ENCODE measurements at places on chromosomes 3 and 15.

GRCh38 chr15:59685737-59686297 is 3.3 kb downstream of the BNIP2 start:
- no peak for DNase-seq

GRCh38 chr15:64844576-64845145 is 2.9 kb downstream of the PLEKHO2 start:
- no peak for DNase-seq

DNA sequence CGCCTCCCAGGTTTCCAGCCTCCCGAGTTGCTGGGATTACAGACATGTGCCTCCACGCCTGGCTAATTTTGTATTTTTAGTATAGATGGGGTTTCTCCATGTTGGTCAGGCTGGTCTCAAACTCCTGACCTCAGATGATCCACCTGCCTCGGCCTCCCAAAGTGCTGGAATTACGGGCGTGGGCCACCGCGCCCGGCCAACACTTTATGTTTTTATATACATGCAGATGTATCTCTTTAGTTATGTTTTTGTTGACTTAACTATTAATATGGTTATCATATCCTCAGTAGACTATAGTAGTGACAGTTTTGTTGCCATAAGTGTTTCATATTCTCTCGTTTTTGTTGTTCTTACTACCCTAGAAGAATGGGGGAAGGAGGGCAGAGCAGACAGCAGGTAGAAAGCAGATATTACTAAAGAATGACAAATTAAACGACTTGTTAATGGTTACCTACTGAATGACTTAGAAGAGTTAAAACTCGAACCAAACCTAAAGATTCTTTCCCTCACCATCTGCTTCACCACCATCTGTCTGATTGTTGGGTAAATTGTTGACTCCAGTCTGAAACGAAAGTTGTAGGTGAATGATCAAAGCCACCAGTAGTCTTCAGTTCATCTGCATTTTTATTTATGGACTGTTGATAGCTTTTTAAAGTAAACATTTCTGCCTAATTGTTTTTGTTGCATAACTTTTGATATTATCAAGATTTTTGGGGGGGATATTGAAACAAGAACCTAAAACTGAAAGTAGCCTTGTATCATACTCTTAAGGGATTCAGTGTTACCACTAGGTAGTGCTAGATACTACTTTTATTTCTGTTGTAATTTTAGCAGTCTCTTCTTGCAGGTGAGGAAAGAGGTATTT is 89.3 kb downstream of the RASA2 start:
- DNase-seq, result peak; percentile 42

DNA sequence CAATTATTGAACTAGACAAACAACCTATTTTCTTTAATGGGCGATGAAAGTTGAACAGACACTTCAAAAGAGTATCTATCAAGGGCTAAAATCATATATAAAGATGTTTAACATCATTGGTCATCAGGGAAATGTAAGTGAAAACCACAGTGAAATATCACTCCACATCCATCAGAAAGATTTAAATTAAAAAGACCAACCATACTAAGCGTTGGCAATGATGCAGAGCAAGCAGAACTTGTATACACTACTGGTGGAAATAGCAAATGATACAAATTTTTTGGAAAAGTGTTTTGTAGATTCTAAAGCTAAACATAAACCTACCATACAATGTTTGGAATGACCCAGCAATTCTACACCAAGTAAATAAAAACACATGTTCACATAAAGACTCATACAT is 65.9 kb upstream of the THBS1 start:
- DNase-seq, result no peak

- DNase-seq, result peak; percentile 37
Observed at GRCh38 chr3:124557433-124558232, 172.6 kb upstream of the UMPS start.

- no peak for DNase-seq
Observed at GRCh38 chr3:141764986-141765385, 1.8 kb downstream of the GRK7 start.

DNA sequence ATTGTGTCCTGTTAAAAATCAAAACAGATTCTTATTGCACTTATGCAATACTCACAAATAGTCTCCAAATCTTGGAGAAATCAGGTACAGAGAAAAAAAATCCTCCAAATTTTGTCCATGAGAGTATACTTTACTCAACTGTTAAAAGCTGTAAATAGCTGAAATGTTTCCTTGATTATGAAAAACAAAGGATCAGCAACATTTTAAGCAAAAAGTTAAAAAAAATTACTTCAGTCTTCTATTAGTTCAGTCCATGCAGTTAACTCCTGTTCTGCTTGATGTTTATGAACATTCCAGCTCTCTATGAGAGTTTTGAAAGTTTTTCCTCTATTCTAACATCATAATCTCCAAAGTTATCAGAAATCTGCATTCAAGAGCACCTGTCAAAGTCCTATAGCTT is 22.8 kb upstream of the ZNF80 start:
- no peak for DNase-seq

GRCh38 chr3:105829229-105829628 is 39.6 kb downstream of the CBLB start:
- no peak for DNase-seq

DNA sequence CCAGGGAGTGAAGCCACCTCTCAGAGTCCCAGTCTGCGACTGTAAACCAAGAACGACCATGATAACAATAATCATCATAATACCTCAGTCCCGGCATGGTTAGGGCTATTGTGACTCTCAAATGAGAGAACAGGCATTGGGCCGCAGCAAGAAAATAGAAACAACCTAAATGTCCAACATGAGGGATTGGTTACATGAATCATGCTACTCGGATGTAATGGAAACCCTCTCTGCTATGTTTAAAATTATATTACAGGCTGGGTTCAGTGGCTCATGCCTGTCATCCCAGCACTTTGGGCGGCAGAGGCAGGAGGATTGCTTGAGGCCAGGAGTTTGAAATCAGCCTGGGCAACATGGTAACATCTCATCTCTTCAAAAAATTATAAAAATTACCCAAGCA is 2.8 kb downstream of the CPN2 start:
- no peak for DNase-seq

DNA sequence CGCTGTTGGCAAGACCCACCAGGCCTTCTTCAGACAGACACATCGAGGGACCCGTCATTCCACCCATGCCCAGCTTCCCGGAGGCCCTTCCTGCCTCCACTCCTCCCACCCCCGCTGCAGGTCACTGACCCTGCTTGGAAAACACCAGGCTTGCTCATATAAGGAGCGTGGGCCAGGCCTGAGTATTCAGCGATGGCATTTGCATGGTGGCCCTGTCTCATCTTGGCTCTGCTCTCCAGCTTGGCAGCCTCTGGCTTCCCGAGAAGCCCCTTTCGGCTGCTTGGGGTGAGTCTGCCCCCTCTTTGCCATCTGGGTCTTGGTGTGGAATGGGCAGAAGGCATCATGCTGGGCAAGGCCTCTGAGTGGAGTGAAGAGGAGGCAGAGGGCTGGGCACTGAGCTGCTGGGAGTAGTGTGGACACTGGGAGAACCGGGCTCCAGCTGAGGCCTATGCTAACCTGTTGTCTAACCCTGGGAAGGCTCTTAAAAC is at the start of gene ITIH3:
Gene ITIH3, plus strand, starts transcription at position 185 of the 488 bp plus-strand sequence. Its CDS starts 8 bp downstream, at position 193.
- no peak for DNase-seq

- no peak for DNase-seq
Observed at GRCh38 chr3:186839874-186840641, 2.5 kb upstream of the ADIPOQ start.

DNA sequence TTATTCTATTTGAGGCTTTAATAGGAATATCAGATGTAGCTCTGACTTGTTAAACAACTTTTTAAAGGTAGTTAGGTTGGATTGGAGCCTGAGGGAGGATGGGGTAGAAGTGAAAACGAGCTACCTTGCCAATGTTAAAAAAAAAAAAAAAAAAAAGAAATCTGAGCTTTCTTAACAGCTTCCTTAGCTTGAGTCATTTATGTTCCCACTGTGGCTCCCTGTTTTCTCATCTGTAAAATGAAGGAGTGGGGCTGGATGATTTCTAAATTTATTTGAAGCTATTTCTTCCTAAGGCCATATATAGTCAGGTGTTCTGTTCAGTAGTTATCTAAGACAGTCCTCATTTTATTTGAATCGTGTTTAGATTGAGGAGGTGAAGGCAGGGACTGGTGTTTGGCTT is 105.7 kb downstream of the EDEM1 start:
- no peak for DNase-seq

DNA sequence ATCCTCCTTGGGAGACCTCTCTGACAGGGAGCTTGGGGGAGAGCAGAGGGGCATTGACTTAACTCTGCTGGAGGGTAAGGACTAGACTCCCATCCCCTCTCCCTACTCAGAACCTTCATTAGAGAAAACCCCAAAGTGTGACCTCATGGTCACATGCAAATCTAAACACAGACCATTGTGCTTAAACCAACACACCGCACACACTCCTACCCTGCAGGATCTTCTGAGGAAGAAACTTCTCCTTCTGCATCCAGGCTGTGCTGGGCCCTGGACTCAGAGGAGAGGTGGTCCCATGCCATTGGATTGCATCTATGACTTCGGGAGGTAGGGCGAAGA is 805 bp upstream of the PARP16 start:
- DNase-seq, result no peak

DNA sequence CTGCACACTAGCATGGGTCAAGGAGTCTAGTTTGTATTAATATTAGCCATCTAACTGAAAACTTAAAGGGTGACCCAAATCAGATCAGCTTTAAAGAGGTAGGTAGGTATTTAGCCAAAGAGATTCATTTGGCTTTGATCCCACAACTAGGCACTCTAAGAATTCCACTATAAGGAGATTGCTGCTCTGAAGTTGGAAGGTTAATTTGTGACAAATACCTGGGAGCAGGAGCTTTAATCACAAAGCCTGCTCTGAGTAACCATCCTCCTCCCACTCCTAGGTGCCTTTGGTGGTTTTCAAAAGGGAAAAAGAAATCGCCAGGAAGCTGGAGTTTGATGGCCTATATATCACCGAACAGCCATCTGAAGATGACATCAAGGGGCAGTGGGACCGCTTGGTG is 120.3 kb upstream of the CHRM5 start:
- no peak for DNase-seq

GRCh38 chr3:39716849-39717248 is 92.6 kb upstream of the MYRIP start:
- DNase-seq, result no peak

- DNase-seq, result no peak
Observed at GRCh38 chr15:93418566-93418965, 329.6 kb upstream of the RGMA start.

DNA sequence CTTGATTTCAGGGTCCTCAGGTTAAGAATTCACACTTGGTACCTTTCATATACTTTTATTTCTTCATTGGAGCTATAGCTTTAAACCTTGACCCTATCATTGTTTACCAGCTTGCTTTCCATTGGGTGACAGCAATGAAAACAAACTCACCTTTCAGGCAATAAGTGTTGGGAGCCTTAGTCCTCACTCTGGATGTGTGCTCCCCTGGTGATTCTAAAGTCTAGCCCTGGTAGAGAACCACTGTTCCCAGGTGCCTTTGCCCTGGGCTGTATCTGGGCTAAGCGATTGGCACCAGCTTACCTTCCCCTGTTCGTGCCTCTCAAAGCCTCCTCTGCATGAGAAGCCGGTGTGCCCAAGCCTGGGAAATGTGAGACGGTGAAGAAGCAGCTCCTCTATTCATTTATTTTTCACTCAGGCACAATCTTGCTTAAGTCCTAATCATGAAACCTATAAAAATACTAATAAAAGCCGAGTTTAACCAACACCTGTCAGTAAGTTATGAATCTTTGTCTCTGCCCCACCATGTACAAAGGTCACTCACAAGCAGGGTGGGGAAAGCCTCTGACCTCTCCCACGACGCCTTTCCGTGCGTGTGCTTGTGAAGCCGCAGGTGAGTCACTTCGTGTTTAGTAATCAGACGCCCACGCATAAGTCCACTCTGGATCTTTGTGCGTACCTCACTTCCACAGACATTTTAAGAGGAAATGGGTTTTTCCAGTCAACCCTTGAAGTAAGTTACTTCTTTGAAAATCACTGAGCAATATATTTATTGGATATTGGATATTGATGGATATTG is 12.8 kb upstream of the ARRDC4 start:
- DNase-seq, result no peak

DNA sequence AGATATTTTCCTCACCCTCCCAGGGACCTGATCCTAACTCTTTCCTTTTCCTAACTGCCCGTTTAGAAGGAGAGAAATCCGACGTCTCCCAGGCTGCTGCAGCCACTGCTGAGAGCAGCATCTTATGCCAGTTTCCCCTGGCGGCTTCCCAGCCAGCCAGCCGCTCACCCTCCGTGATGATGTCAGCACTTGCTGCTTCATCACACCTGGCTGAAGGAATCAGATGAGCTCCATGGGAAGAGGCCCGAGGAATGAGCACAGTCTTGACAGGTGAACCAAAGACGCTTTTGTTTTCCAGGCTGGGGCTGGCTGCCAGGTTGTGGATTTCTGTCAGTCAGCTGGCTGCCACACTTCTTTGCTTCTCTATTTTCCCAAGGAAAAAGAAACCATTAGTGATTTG is 445.1 kb upstream of the RBMS3 start:
- no peak for DNase-seq

- DNase-seq, result no peak
Observed at GRCh38 chr15:38680775-38681174, 116.2 kb upstream of the RASGRP1 start.

DNA sequence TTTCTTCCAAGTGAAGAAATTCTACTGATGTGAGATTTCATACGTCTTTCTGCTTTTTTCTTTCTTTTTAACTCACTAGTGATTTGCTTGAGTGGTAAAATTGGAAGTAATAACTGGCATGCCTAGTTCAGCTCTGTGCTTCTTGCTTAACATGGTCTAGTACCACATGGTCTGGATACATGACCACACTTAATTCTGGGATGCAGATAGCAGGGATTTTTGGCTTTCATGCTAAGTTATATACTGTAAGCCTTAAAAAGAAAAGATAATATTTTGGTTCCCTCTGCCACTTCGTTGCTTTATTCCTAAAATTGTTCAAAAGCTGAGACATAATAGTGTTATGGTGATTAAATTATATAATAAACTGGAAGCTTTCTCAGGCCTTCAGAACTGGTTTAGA is 174.3 kb downstream of the OXSM start:
- DNase-seq, result no peak

DNA sequence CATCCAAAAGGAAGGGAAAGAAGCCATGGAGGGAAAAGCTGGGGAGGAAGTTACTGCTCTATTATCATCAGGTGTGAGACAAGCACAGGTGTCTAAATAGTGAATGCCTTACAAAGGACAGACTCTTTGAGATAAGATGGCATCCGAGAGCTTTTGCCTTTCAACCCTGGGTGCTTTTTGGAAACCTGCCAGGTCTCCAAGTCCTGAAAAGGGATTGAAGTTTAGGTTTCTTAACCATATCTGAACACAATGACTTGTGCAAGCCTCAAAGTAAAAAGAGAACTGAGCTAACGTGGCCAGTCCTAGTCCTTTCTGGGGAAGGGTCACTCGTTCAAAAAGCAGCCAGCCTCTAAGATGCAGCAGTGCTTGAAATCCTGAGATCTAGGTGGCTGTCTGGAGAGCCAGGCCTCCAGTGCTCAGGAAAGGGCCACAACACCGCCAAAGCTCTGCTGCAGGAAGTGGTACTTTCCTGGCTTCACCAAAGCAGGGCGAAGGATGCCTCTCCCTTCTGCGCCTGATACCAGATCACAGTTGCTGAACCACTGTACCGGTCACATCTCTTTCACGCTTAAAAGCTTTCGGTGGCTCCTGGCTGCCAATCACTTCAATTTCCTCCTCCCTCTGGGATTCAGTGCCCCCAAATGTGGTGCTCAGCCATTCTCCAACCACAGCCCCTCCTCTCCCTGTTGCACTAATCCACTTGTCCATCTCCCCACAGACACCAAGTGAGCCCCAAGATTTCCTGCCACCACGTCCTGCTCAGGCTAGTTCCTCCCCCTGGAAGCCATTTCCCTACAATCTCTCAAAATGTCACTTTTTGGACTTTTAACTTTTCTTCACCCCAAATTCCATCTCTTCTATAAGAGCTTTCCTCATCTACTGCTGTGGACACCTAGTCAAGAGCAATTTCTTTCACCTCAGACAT is 104.1 kb upstream of the LPP start:
- no peak for DNase-seq

GRCh38 chr3:32056559-32057290 is 49.7 kb upstream of the GPD1L start:
- DNase-seq, result no peak
